AG10803 (cell line): ENCODE measurements at places on chromosomes 11 and 22.
A peak's percentile ranks its signal among the peaks of the same experiment; 100 is the strongest.

GRCh38 chr22:26437694-26438392 lies 8.8 kb downstream of the ASPHD2 start:
- DNase-seq, result no peak

- no peak for DNase-seq
These were observed 9.3 kb downstream of the SLC37A2 start for GRCh38 chr11:125072218-125072960.

DNA sequence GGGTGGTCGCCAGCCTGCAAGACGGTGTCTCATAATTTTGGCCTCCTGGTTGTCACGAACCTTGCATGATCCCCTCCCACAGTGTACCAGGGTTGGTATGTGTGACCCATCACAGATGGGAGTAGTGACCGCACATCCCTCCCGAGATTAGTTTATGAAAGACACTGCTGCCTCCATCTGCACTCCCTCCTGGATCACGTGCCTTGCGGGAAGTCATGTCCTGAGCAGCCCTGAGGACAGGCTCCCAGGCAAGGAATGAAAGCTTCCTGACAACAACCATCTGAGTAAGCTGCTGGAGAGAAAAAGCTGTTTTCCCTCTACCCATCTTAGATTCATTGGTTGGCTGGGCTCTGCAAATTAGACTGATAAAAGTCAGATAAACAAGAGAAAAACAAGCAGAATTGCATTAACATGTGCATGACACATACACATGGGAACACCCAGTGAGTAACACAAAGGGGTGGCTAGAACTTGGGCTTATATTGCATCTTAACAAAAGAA lies 14.4 kb upstream of the PAMR1 start:
- peak; percentile 96 for DNase-seq

- DNase-seq, result no peak
These were observed 6.2 kb downstream of the SYT12 start for GRCh38 chr11:67029146-67029545.

DNA sequence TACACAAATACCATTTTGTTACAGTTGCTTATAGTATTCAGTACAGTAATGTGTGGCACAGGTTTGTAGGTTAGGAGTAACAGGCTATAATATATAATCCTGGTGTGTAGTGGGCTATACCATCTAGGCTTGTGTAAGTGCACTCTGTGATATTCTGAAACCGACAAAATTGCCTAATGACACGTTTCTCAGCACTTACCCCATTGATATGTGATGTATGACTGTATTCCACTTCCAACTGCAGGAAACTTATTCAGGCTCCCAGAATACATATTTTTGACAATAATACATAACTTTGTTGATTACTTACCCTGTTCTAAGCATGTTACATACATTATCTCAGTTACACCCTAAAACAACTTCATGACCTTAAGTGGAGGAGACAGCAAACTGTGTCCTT lies 5.1 kb upstream of the PICALM start:
- DNase-seq, result no peak

DNA sequence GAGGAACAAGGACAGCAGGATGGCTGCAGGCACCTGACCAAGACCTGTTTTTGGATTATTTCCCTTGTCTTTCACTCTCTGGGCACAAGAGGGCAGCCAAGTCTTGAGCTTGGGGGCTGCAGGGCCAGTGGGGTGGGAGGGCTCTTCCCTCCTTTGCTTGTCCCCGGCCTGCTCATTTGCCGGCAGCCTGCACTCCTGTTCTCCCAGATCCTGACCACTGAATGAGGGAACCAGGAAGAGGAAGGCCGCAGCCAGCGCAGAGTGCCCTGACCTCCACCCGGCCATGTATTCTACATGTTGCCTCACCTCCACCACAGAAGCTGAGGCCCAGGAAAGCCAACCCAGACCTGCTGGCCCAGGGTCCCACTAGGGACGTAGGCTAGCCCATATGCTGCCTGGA lies 15.5 kb upstream of the NNMT start:
- peak; percentile 96 for DNase-seq

DNA sequence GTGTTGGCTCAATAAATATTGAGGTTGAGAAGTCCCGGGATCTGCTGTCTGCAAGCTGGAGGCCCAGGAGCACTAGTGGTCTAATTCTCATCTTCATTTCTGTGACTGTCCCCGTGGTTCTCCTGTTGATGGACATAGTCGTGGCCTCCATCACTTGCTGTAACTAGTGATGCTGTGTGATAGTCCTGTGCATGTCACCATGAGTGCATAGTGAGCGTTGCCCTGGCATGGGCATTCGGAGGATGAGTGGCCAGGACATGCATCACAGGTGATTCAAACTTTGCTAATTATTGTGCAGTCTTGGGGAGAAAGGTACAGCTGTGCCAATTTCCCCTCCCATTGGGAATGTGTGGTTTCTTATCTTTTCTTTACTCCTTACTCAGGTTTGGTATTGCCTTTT lies 902.2 kb downstream of the BRD1 start:
- DNase-seq, result no peak

DNA sequence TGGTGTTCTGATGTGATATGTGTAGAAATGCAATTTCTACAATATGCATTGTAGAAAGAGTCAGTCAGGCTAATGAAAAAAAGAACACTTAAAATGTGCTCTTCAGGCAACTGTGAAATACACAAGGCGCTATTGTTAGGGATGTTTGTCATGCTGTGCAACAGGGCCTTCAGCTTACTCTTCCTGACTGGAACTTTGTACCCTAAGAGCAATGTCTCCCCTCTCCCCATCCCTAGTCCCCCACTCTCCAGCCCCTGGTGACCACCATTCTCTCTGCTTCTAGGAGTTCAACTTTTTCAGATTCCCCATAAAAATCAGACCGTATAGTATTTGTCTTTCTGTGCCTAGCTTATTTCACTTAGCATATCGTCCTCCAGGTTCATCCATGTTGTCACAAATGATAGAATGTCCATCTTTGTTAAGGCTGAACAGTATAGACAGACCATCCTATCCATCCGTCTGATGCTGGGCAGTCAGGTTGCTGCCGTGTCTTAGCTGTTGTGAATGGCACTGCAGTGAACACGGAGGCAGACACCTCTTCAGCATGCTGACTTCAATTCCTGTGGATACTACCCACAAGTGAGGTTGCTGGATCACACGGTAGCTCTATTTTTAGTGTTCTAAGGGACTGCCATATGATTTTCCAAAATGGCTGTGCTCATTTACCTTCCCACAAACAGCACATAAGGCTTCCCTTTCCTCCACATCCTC lies 10.7 kb downstream of the NDUFV1 start:
- DNase-seq, result no peak

- no peak for DNase-seq
These were observed 21.7 kb downstream of the PTPN5 start for GRCh38 chr11:18769802-18770456.

DNA sequence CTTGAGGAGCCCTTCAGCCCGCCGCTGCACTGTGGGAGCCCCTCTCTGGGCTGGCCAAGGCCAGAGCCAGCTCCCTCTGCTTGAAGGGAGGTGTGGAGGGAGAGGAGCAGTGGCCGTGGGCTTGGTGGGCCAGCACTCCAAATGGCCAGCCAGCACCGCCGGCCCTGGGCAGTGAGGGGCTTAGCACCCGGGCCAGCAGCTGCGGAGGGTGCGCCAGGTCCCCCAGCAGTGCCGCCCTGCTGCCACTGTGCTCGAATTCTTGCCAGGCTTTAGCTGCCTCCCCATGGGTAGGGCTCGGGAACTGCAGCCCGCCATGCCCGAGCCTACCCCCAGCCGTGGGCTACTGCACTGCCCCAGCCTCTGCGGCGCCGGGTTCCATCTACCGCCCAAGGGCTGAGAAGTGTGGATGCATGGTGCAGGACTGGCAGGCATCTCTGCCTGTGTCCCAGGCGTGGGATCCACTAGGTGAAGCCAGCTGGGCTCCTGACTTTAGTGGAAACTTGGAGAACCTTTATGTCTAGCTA lies 82.7 kb downstream of the KCNA4 start:
- no peak for DNase-seq

DNA sequence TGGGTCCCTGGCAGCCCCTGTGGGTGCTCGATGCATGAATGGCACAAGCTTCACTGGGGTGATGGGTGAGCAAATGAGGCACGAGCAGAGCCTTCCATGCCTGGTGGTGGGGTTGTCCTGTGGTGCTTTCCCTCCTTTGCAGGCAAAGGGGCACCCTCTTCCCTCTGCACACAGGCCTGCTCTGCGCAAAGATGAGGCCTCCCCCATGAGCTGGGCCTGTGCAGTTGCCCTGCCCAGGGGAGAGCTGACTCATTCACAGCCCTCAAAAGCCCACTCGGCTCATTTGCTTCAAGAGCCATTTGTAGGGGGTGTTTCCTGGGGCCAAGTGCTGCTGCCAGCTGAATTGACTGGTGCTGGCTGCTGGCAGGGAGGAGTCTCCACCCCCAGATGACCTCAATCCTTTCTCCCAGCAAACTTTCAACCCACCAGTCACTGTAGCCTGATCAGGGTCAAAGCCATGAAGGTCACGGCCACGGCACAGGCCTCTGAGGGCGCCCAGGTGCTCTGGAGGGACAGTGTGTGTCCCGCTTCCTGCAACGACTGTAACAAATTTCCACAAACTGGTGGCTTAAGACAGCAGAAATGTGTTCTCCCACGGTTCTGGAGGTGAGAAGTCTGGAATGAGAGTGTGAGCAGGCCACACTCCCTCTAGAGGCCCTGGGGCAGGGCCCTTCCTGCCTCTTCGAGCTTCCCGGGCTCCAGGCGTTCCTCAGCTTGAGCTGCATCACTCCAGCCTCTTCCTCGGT lies 48.8 kb upstream of the ANO1 start:
- DNase-seq, result no peak

DNA sequence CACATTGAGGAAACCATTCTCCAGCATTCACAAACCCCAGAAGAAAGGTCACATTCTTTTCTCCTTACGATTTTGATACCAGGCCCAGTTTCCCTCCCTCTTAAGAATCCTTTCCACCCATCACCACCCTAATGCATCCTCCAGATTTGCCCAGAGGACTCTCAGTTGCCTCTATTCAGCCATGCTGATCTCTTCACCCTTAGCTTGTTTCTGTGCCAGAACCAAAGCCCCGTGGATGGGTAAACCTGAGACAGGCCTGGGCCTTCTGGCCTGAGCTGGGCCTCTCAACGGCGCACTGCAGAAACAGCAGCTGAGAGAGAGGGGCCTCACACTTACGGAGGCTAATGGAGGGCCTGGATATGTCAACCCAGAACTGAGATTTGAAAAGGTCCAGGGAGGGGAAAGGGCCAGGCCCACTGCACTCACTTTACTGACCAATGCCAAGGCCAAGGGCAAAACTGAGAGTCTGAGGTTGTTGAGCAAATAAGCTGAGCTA lies 32.2 kb upstream of the OAF start:
- peak; percentile 37 for DNase-seq

DNA sequence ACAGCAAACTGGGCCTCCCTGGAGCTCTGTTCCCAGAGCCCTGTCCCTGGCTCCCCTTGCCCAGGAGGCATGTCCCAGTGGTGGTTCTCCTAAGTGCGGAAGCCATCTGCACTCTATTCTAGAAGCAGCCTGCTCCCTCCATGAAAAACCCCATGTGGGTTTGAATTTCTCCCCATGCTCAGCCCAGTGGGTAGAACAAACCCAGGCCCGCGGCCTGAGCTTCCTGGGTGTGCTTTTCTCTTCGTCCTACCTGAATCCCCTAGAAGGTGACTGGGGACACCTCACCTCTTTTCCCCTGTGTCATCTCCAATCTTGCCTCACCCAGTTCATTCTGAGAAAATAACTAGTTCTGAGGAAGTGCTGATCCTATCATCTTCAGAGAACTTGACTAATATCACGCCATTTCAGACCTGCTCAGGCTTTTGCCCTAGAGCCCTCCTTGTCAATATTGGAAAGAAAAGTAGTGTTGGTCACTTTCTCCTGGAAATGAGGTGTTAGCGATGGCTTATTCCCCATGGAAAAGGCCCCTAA lies 15.9 kb downstream of the IL10RA start:
- no peak for DNase-seq

DNA sequence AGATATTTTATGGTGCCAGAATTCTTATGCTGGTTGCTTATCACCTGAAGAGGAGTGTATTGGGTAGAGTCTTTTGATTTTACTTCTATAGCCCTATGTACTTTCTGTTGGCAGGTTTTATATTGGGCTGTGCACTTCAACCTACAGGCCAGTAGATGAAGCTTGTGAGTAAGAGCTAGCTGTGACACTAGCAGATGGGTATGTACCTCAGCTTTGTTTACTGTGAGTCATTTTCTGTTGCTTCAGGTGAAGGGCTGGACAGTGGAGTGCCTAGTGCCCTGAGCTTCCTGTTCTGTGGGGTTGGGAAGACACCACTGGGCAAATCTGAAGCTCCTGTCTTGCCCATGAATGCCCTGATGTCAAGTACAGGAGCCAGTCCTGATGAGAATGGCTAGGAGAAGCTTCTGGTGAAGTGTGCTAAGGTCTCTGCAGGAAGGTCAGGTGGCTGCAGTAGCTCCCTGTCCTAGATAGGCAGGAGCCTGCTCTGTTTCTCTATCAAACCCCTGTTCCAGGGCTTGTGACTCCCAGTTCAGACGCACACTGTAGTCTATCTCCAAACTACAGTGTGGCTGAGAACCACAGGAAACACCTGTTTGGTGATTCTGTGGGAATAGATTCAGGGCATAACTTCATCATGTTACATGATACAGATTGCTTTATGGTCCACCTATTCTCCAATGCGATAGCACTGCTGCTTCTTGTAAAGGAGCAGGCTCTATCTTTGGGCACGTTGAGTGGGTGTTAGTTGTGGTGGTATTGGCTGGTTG lies 755.7 kb downstream of the KCNA4 start:
- peak; percentile 25 for DNase-seq

GRCh38 chr11:119338318-119338890 lies 2.3 kb downstream of the C1QTNF5 start:
- DNase-seq, result peak; percentile 63

DNA sequence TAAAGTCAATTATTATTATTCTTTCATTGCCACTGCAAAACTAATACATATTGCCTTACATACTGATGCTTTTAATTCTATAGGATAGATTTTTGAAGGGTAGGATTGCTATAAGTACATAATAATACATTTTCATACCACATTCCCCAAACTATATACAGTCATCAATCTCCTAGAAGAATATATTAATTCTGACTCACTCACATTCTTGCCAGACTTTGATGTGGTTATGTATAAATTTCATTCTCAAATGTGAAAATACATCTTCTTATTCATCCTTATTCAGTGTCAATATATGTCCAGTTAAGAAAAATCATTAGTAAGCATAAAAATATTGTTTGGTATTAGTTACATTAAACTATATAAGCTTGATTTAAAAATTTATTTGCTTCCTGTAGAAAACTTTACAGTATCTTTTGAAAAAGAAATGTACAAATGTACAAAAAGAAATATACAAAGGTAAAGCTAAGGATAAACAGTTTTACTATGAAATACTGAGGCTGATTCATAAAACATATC lies 458.8 kb upstream of the CNTN5 start:
- DNase-seq, result no peak

GRCh38 chr11:105137286-105137685 lies 2.3 kb downstream of the CARD18 start:
- DNase-seq, result no peak

- DNase-seq, result no peak
These were observed 45.5 kb downstream of the AP2A2 start for GRCh38 chr11:971092-971690.

GRCh38 chr11:46108751-46109150 lies 12.5 kb downstream of the PHF21A start:
- DNase-seq, result no peak

- no peak for DNase-seq
These were observed 57.6 kb downstream of the REXO2 start for GRCh38 chr11:114496915-114497314.

GRCh38 chr11:122717264-122717867 lies 61.8 kb downstream of the UBASH3B start:
- DNase-seq, result no peak

- DNase-seq, result no peak
These were observed 14.1 kb upstream of the SLC25A18 start for GRCh38 chr22:17549183-17549582.

- DNase-seq, result peak; percentile 66
These were observed 33.7 kb upstream of the APOBEC3A start for GRCh38 chr22:38923463-38924346.
